Stimulated activated CD4-positive, alpha-beta T cell treated with anti-CD3 and anti-CD28 coated beads, Interleukin-1b, Interleukin-23, amount 100 ng/mL, for 1 hour (primary cell): ENCODE measurements at places on chromosomes 7 and 10.

DNA sequence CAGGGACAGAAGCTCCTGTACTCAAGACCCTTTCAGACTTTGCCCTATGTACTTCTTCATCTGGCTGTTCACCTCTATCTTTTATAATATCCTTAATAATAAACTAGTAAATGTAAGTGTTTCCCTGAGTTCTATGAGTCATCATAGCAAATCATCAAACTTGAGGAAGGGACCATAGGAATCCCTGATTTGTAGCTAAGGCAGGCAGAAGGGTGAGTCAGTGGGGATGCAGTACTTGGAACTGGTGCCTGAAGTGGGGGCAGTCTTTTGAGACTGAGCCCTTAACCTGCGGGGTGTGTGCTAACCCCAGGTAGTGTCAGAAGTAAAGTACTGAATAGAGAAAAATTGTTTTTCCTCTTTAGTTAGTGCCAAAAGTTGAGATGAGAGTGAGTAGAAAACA is 6.2 kb upstream of the TMEM243 start:
- no peak for DNase-seq

DNA sequence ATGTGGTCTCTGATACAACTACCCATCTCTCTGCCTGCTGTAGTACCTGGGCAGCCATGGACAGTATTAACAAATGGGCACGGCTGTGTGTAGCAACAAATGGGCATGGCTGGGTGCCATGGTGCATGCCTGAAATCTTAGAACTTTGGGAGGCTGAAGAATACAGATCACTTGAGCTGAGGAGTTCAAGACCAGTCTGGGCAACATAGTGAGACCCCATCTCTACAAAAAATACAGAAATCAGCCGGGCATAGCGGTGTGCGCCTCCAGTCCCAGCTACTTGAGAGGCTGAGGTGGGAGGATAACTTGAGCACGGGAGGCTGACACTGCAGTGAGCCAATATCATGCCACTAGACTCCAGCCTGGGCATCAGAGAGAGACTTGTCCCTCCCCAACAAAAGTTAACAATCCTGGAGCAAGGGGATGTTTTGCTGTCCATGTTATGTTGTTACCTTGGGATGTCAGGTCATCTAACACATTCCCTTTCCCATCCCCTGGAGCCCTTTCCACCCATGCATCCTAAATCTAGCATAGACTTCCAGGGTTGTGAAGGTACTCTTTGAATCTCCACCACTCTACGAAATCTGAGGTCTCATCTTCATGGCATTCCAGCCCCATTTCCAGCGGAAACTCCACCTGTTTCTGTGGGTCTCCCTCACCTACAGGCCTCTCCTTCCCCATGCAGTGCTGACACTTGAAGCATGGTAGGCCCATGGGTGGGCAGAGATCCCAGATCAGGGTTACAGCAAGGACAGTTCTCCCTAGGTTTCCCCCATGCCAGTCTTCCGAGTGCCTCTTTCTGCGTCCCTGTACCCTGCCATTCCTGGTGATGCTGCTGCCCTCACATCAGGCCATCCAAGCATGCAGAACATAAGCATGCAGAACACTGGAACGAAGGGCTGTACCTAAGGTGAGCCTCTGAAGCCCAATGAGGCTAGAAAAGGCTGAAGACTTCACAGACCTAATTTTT is 13.1 kb downstream of the FXYD4 start:
- no peak for DNase-seq

GRCh38 chr10:63608511-63608910 is 87.3 kb downstream of the REEP3 start:
- no peak for DNase-seq

- DNase-seq: no peak
Measured at GRCh38 chr10:54282012-54282411, 519.0 kb downstream of the PCDH15 start.

DNA sequence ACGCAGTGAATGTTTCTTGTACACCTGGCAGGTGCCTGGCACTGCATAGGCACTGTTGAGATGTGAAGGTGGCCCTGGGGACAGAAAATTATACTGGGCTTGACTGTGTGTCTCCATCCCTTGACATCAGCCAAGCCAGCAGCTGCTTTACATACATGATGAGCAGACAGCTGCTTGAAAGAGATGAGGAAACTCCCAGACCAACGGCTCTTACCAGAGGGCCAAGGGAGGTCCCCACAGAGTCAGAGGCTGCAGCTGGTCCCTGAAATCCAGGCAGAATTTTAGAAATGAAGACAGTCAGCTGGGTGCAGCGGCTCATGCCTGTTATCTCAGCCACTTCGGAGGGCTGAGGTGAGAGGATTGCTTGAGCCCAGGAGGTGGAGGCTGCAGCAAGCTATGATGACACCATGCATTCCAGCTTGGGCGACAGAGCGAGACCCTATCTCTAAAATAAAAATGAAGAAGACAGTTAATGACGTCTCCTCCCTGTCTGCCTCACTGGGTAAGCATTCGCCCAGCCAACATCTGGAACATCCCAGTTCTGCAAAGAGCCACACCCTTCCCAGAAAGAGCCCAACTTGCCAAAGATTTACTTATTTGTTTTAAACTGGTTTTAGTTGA is 17.6 kb downstream of the LIMK1 start:
- no peak for DNase-seq

- no peak for DNase-seq
Measured at GRCh38 chr10:121741248-121741792, 143.1 kb upstream of the FGFR2 start.
